ENCODE measurements at places on chromosomes 2 and 18.

DNA sequence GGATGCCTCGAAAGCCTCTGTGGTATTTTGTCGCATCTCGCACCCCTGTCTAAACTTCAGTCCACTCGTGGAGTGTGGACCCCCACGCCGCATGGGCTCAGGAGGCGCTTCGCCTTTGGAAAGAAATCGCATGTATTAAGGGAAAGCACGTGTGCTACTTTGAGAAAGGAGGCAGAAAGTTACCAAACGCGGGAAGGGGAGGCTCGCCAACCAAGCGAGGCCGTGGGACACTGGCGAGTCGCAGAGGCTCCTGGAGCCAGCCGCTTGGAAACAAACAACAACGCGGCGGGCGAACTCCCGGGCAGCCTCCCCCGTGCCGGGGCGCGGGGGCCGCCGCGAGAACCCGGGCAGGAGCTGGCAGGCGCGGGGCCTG is 455 bp upstream of the AGAP1 start:
- no peak for DNase-seq

DNA sequence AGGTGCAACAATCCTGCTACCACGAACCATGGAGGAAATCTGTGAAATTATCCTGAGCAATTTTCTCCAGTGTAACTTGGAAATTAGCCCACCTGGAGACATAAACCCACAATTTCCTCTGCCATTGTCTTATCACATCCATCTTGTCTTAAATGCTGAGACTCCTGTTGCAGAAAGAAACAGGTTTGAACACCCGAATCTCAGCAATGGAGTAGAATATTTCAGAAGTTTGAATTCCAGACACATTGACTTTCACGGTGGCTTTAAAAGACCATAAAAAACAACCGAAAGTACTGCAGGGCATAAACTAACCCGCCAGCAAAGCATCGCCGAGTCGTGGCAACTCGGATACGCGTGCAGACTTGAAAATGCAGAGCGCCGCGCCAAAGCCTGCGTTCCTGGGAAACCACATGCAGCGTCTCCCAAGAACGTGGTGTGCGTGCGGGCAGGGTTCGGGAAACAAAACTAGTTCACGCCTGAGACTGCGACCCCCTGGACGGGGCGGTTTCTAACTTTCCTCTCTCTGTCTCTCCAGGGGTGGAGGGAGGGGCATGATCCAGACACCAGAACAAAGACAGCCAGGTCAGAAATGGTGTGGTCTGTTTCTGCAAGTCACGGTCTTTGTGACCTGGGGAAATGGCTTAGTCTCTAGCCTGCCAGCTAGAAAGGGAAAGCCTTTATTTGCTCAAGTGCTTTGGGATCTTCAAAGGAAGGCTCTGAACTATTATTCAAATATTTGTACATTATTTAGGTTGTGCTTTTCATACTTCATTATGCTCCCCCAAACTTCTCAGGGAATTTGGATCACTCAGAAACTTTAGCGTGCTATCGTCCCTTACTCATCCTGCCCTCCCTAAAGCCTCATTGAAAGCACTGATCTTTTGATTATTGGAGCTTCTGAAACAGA is 26.9 kb upstream of the KCTD1 start:
- DNase-seq: no peak

GRCh38 chr2:1366546-1367134 is 46.6 kb upstream of the TPO start:
- DNase-seq: no peak

- DNase-seq: no peak
These were observed 77.8 kb upstream of the B3GNT2 start for GRCh38 chr2:62118160-62118559.

DNA sequence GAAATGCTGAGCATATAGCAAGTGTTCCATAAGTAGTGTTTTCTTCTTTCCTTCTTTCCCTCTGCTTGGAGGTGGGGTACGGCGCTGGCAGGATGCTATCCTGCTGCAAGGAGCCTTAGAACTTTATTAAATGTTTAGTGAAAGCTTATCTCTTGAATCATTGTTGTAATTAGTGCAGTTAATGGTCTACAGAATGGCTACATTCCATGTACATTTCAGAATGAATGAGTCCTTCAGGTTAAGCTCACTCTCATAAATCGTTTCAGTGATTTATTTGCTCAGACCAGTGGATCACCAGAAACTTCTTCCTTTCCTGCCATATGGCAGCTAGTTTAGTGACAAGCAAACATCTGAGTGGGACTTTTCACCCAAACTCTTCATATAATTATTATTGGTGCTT is 3.3 kb upstream of the YWHAQ start:
- no peak for DNase-seq

DNA sequence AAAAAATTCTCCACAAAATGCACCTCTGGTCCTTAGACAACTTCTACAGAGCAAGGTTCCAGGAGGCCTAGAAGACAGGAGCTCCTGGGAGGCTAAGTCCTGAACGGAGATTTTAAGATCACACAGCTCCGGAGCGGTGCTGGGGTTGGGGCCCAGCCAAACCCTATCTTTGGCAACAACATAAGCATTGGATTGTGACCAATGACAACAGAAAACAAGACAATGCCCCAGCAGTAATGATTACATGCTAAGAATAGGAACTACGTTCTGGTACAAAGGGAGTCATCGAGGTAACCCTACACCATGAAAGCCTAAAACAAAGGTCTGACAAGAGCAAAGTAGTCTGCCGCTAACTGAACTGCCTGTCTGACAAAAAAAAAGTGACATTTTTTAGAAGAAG is 171.2 kb downstream of the CMPK2 start:
- no peak for DNase-seq

DNA sequence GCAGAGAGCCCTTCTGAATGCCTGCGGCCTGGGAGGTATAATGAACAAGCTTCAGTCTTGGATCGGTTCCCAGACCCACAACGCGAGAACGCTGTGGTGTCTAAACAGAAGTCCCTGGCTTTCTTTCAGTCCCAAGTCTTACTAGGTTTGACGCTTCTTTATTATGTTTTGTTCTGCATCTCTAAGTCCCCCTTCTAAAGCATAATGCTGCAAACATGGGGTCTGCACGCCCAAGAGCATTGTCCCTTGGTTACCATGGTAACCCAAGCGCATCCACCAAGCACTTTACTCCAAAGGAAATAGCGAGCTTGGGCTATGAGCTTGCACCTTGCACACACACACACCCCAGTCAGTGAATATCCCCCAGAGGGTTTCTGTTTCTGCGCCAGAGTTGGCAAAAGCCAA is 193.7 kb downstream of the INO80D start:
- no peak for DNase-seq

DNA sequence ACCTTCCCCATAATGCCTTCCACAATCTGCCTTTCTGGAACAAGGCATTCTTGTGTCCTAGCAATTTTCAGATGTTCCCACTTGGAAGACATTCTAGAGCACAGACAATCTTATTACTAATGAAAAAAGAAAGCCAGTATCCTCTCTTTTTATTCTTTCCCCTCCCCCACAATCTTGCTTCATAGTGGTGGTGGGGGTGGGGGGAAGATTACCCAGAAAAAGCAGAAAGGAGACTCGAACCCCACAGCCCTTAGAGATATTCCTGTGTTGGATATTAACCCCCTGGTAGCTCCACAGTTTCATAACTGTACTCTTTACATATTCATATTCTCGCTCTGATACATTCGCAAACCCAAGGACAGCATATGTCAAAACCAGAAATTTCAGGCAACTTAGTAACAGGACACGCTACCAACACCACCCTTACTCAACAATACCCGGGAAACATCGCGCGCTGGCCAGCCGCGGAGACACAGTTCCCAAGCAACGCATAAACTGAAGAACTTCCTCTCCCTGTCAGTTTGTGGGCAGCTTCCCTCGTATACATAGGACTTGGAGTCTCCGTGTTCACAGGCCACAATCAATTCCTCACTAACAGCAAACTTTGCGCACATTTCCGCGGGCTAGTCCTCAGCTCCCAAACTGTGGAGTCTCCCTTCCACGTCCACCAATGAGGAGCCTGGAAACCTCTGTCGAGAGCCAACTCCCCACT is 793 bp downstream of the NR4A2 start:
- DNase-seq: no peak

GRCh38 chr2:204611764-204612163 is 66.5 kb downstream of the PARD3B start:
- no peak for DNase-seq

- no peak for DNase-seq
These were observed 60.4 kb downstream of the BOD1L2 start for GRCh38 chr18:57207124-57207916.

DNA sequence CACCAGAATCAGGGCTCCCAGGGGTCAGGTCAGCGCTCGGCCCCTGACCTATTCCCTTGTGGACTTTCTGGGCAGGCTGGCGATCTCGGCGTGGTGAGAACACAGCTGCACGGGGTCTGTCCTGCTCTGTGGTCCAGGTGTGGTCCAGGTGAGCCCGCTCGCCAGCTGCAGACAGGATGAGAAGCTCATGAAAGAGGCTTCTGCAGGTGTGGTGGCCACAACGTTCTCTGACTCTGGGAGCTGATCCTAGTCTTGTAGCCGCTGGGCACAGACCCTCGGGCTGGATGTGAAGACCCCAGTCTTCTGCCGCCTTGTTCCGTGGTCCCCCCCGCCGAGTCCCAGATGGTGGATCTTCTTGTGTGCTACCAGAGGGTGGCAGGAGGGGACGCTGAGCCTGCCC is 129.7 kb downstream of the RTP5 start:
- DNase-seq: no peak

DNA sequence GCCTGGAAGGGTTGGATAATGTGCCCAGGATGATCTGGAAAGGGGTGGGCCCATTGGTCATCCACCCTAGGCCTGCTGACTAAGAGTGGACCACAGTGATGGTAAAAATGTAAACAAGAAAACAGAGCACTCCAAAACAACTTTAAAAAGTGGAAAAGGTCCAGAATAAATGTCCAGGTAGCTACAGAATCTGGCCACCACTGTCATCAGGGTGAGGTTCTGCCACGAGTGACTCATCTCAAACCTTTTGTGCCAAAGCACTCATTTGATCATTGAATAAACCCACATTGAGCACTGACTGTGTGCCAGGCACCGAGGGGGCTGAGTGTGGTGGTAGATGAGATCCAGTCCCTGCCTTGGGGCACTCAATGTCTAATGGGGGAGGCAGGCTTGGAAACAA is 64.9 kb downstream of the EMX1 start:
- no peak for DNase-seq
